ENCODE measurements at places on chromosomes 11 and 22.

GRCh38 chr11:117953024-117953671, 23.9 kb upstream of the TMPRSS13 start:
- DNase-seq: no peak

DNA sequence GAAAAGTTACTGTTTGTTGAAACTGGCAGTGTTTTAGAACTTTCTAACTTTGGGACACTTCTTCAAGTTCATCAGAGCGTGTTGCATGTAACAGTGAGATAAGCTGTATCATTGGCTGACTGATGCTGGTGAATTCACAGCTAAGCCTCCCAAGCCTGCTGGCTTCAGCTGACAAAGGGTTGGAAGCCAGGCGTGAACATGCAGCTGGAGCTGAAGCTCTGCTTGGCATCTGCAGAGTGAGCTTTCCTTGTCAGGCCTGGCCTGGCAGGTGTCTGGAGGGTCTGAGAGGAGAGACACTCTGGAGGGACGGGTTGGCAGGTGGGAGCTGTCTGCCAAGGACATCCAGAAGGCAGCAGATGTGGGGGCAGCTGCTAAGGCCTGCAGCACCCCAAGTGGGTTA, 1.5 kb downstream of the AMPD3 start:
- DNase-seq: no peak

DNA sequence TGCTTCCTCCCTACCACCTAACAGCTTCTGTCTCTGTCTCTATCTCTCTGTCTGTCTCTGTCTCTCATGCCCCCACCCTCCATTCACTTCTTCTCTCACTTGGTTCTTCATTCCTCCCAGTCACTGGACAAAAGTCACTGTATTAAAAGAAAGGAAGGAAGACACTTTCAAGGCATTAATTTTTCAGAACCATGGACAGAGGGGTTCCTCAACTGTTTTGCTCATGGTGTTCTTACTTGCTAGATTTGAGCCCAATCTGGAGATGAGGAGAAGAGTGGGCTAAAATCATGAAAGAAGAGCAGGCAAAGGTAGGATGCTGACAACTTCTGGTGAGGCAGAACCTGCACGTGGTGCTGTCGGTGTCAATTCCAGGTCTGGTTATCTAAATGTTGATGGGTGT, 116.7 kb upstream of the LARGE1 start:
- no peak for DNase-seq

- peak; percentile 36 for DNase-seq
Observed at GRCh38 chr11:100774859-100775258, 87.8 kb downstream of the ARHGAP42 start.

GRCh38 chr11:503179-503981, 3.7 kb downstream of the RNH1 start:
- peak; percentile 18 for DNase-seq

DNA sequence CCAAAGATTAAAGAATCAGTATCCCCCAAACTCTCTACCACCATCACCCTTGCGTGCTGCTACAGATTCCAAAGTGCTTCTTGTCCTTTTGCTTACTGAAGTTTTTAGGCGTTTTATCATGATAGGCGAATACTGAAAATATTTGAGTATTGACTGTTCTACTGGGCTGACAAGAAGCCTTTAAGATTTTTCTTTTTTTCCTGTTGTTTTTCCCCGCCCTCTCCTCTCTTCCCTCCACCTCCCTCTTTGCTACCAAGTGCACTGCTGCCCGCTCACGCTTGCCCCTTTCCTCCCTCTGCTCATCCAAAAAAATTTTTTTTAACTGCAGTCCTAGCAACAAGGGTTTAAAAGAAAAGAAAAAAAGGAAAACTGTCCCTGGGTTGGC, 679 bp downstream of the SPCS2 start:
- peak; percentile 9 for DNase-seq

- no peak for DNase-seq
Observed at GRCh38 chr11:27573024-27573423, 66.5 kb upstream of the LIN7C start.

DNA sequence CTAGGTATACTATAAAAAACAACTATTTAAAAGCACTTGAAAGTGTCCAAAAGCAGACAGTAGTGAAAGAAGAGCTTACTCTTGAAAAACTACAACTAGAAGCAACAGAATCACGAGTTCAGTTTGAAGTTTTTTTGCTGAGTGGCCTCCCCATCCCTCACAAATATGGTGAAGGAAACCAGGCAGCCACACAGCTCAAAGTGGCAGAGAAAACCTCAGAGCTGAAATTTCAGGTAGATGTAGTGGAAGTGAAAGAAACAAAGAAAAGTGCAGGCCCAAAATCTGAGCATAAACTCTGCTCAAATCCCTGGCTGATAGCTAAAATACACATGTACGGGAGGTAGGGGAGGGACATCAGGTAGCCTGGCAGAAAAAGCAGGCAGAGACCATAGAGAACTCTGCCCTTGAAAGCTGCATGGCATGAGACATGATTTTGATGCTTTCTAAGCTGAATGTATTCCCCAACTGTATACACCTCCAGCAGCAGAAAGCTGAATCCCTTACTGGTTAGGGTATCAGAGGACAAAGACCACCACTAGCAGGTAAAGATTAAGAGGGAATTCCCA, 12.1 kb downstream of the BTBD10 start:
- no peak for DNase-seq

- no peak for DNase-seq
Observed at GRCh38 chr11:64369440-64370421, 10.8 kb downstream of the RPS6KA4 start.

- DNase-seq: no peak
Observed at GRCh38 chr11:45026835-45027234, 76.2 kb upstream of the TP53I11 start.

- DNase-seq: no peak
Observed at GRCh38 chr11:117097014-117097388, 1.2 kb downstream of the SIK3 start.

DNA sequence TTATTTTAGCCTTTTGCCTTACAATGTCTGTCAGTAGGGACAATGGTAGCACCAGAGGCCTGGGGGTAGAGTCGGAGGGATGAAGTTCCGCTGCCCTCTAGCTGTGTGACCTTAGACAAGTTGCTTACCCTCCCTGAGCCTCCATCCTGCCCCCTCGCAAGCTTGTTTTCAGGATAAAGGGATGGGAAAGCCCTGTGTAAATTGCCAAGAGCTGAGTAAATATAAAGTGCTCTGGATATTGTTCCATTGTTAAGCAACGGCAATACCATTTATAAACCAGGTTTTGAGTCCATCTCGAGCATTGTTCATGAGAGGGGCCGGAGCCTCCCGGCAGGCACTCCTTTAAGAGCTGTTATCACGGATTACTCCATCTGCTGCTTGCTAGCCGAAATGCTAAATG, 72.9 kb downstream of the ZBTB16 start:
- DNase-seq: no peak

DNA sequence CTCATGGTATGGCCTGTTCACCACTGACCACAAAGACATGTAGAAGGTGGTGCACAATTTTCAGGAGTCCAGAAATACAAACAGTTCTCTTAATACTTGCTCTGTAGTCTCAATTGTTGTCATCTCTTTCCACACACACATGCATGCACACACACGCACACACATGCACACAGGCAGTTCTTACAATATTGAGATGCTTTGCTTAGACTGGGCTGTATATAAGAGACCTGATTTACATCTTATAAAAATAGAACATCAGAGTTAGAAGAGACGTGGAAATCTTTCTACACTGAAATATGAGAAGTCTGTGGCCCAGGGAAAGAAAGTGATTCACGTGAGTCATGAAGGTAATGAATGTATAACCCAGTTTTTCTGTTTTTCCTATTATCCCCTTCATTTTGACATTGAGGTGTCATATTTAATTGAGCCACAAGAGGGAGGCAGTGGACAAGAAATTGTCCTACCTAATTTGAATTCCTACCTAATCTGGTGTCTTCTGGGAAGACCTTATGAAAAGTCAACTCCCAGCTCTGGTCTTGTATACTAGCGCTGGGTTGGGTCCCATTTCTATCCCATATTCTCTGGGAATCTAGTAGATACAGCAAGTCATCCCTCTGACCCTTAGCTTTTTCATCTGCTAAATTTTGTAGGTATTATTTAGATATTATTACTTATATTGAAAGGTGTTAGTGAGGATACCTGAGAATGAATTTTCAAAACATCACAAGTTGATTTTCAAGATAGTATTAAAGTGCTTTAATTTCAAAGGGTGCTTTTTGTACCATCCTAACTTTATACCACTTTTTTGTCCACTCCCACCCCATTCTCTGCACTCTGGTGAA, 14.9 kb upstream of the MS4A4A start:
- DNase-seq: peak; percentile 18

DNA sequence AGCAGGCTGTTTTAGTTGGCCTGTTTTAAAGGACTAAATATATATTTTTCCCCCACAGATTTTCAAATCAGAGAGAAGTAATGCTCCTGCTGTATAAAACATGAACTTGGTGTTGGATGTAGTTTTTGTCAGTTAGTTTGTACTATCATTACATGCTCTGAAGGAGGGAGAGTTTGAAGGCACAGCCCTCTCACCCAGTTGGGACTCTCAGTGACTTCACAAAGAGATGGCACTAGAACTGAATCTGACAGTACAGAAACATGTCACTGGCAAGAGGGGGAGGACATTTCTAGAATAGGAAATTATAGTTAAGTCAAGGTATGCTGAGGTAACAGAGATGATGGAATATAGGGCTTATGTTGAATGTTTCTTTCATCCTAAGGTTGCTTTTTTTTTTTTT, 21.0 kb upstream of the C1QTNF4 start:
- no peak for DNase-seq

- peak; percentile 65 for DNase-seq
Observed at GRCh38 chr22:36258701-36259614, 6.0 kb downstream of the APOL1 start.

DNA sequence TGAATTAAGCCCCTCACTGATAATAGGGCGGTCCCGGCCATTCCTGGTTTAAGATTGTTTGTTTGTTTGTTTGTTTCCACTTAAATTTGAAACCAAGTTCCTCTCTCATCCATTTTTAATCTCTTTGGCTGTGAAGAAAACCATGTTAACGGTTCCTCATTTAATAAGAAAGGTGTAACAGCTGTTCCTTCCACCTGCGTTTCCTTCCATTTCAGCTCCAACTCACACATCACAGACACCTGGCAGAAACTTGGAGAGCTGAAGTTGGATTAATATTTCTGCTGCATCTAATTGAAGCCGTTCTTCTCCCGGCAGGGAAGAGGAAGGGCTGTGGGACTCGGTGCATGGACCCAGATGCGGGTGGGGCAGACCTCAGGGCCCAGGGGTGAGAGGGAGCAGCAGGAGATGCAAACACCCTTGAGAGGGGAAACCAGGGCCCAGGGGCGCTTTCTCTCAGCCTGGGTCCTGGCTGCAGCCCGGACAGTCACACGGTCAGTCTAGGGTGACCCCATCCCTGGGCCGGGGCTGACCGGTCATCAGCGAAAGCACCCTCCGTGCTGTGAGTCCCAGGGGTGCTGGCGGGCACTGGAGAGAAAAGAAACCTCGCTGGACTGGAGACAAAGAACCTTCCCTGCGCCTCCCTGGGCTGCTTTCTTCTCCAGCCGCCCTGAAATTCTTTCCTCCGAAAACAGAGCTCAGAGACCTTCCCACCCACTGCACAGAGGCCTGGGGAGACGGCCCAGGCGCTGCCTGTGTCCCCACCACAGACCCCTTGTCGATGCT, 242.0 kb downstream of the BRD1 start:
- no peak for DNase-seq

GRCh38 chr11:61914471-61915171, 2.7 kb downstream of the RAB3IL1 start:
- no peak for DNase-seq

GRCh38 chr11:60914633-60915247, 782 bp downstream of the TMEM109 start:
- peak; percentile 47 for DNase-seq

DNA sequence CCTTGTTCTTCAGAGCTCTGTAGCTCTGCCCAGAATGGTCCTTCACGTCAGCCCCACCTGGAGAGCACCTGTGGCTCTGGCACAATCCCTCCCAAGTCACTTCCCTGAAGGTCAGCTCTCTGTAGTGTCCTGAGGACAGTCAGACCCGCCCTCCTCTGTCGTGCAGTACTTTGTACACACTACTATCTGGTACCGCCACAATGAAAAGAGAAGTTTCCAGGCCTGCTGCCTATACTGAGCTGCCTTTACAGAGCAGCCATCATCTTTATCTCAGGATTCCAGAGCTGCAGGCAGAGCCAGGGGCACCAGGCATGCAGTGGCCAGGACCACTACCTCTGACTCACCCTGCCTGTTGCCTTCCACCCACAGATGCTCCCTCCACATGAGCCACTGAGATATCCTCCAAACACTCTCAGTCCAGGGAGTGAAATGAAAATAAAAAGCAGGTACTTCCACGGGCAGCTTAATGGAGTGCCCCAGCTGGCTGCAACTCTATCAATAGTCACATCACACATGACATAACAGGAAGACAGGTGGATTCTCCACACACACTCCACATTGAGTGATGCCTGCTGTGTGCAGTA, 7.3 kb downstream of the PACSIN2 start:
- peak; percentile 57 for DNase-seq

GRCh38 chr22:40954113-40954512, 2.9 kb downstream of the RBX1 start:
- no peak for DNase-seq

GRCh38 chr11:46293641-46294103, 16.2 kb downstream of the CREB3L1 start:
- peak; percentile 88 for DNase-seq

DNA sequence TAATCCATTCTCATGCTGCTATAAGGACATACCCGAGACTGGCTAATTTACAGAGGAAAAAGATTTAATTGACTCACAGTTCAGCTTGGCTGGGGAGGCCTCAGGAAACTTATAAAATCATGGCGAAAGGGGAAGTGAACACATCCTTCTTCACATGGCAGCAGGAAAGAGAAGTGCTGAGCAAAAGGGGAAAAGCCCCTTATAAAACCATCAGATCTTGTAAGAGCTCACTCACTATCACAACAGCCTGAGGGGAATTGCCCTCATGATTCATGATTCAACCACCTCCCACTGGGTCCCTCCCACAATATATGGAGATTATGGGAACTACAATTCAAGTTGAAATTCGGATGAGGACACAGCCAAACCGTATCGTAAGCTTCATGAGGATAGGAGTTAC, 3.8 kb upstream of the CYB5R2 start:
- DNase-seq: peak; percentile 14

DNA sequence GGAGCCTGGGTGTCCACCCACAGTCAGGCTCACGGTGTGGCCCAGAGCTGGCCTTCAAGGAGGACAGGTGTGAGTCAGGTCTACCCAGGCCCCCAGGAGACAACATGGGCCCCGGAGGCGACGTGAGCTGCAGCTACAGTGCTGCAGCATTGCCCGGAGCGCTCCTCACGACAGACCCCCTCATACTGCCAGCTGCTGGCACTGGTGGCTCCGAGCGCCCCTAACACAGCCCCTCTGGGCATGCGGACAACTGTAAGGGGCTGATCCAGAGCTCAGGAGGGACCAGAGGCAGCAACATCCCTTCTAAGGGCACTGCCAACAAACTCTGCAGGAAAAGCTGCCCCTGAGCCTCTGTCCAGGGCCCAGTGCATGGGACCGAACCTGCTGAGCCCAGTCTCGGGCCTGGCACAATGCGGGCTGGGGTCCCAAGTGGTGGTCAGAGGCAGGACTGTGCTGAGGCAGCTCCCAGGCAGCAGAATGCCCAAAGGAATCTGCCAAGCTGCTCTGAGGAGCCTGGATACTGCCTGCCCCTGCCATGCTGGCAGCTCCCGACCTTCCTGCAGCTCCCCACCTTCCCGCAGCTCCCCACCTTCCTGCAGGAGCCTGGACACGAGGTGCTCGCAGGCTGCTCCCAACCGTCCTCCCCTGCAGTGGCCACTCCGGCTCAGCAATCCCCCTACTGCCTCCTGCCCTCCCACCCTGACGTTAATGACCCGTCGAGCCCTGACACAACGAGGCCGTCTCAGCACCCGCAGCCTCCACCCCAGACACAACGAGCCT, 15.1 kb downstream of the CHID1 start:
- DNase-seq: no peak

- no peak for DNase-seq
Observed at GRCh38 chr11:79536155-79536917, 95.5 kb upstream of the TENM4 start.

All from astrocyte of the spinal cord (primary cell).